GM23338 (cell line): ENCODE measurements at places on chromosomes 1 and 21. TPM values are rescaled to one million over a fixed set of nuclear protein-coding genes. Genes with fewer than 3 reads are reported as not detected.

LRIF1 gene
- 31.5 and 32.6 TPM in 2 replicates for total RNA-seq

SCAF4 gene
- 29.7 and 35.2 TPM in 2 replicates for total RNA-seq

TNFRSF18 gene
- total RNA-seq = 0.58 and 1.5 TPM in 2 replicates

CELF3 gene
- 0.31 and 0.39 TPM in 2 replicates for total RNA-seq

CFH gene
- not detected in 2 replicates for total RNA-seq

HSD11B1 gene
- total RNA-seq = not detected in 2 replicates

DENND4B gene
- total RNA-seq = 33.3 and 57.0 TPM in 2 replicates

CRNN gene
- not detected in 2 replicates for total RNA-seq

TRIM46 gene
- 15.4 and 18.8 TPM in 2 replicates for total RNA-seq

APCS gene
- not detected in 2 replicates for total RNA-seq

GSTM5 gene
- total RNA-seq = 2.5 and 4.8 TPM in 2 replicates

ZNF672 gene
- 26.3 and 39.7 TPM in 2 replicates for total RNA-seq

TOMM20 gene
- 138 and 159 TPM in 2 replicates for total RNA-seq

MAN1C1 gene
- 11.6 and 13.6 TPM in 2 replicates for total RNA-seq

CHODL gene
- total RNA-seq = 0.35 and 1.6 TPM in 2 replicates

WNT3A gene
- total RNA-seq = 0.07 and 0.12 TPM in 2 replicates

RNU1-1 gene
- under 0.01 TPM in 1 of 2 replicates, not detected in the other for total RNA-seq

ISG20L2 gene
- 34.9 and 50.9 TPM in 2 replicates for total RNA-seq

CASQ2 gene
- not detected in 2 replicates for total RNA-seq

RAP1GAP gene
- 5.9 and 6.6 TPM in 2 replicates for total RNA-seq

KRTAP19-6 gene
- not detected in 2 replicates for total RNA-seq

CD55 gene
- total RNA-seq = 17.6 and 18.5 TPM in 2 replicates

LCK gene
- total RNA-seq = 69.4 and 86.6 TPM in 2 replicates

GBP6 gene
- total RNA-seq = not detected in 2 replicates

FAM78B gene
- 4.6 and 5.8 TPM in 2 replicates for total RNA-seq

SPATA17 gene
- 1.3 and 3.5 TPM in 2 replicates for total RNA-seq

ARHGEF10L gene
- 37.9 and 46.8 TPM in 2 replicates for total RNA-seq

FAM163A gene
- total RNA-seq = 0.08 TPM in 1 of 2 replicates, not detected in the other

LRRC3 gene
- total RNA-seq = 4.4 and 6.8 TPM in 2 replicates

LEFTY2 gene
- total RNA-seq = 12.4 and 16.9 TPM in 2 replicates

FAM131C gene
- 0.74 and 1.3 TPM in 2 replicates for total RNA-seq

COL24A1 gene
- 1.3 and 2.1 TPM in 2 replicates for total RNA-seq

PPIAL4G gene
- not detected in 2 replicates for total RNA-seq

PHACTR4 gene
- total RNA-seq = 29.7 and 35.4 TPM in 2 replicates

ARTN gene
- total RNA-seq = 10.4 and 35.7 TPM in 2 replicates

EXOSC10 gene
- 59.5 and 72.9 TPM in 2 replicates for total RNA-seq

PDPN gene
- 67.3 and 77.2 TPM in 2 replicates for total RNA-seq

ICOSLG gene
- total RNA-seq = 2.2 and 4.6 TPM in 2 replicates

CRABP2 gene
- 35.1 and 45.9 TPM in 2 replicates for total RNA-seq

LRRC38 gene
- total RNA-seq = 0.17 TPM in 1 of 2 replicates, not detected in the other

PGBD5 gene
- total RNA-seq = 16.6 and 17.0 TPM in 2 replicates
